ENCODE measurements at places on chromosomes 16 and 17.

GRCh38 chr17:46875849-46876352 lies 24.5 kb downstream of the WNT9B start:
- no peak for DNase-seq

DNA sequence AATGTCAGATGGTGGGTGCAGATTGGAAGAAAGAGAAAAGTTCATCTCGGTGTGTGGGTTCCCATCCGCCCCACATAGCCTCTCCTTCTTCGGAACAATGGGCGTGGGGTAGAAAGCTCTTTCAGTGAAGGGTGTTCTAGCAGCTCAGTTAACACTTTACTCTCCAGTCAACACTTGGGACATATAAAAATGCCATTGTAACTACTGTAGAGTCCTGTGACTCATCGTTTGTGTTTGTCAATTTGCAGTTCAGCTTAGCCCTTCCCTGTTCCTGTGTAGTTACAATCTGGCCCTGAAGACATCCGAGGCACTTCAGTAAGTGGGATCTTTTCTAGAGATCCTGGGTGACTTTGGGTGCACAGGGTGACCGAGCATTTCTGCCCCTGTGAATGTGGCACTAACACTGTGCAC lies 11.5 kb upstream of the CLEC18C start:
- DNase-seq, result peak; percentile 19

GRCh38 chr17:68565661-68566441 lies 35.3 kb downstream of the FAM20A start:
- no peak for DNase-seq

DNA sequence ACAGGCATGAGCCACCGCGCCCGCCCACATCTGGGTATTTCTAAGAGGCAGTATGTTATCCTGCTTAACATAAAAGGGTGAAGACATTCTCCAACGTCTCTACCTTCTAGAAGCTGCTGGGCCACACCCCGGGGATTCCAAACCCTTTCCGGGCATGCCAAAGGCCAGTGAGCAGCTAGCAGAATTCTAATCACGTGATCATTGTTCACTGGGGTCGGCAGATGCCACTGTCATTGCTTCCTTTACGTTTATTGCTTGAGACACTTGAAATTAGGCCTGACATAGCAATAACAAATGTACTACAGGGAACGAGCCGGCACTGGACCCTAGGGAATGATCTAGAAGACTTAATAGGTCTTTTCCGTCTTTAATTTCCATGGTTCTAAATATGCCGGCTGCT lies 141.2 kb upstream of the ZFHX3 start:
- DNase-seq, result no peak

DNA sequence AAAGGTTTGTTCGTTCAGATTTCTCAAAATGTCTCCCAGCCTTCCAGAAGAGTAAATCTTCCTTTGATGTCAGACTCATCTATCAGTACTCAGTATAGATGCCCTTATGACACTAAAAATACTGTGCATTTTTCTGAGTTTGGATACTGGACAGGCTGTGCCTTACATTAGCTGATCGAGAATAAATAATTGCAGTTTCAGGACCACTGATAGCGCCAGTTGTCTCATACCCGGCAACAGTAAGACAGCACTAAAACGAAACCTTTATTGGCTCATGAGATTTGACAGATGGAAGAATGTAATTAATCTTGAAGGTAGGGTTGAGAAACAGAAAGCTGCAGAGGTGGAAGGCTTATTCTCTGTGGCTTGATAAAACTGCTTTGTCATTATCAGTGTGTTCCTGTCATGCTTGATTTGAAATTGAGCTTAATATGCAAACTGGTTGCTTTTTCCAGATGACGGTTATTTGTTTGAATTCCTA lies 1.2 kb downstream of the ATP6V0A1 start:
- peak; percentile 44 for DNase-seq

DNA sequence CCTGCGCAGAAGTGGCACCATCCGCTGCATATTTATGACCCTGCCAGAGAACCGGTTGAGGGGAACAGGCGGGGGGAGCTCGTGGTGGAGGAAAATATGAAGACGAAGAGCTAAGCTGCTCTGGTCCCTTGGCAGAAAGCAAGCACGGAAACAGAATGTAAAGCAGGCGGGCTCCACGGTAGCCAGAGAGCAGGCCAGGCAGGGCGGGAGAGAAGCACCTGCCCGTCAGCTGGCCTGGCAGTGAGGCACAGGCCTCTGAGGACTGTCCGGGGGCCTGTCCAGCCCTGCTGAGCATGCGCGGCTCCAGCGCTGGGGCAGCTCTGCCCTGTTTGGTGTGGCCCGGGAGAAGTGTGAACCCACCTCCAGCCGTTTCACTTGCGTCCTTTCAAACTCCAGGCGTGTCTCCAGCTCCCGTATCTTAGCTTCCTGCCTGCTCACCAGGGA lies 46.7 kb downstream of the PIPOX start:
- no peak for DNase-seq

- no peak for DNase-seq
Measured at GRCh38 chr17:12896180-12896785, 107.0 kb downstream of the ARHGAP44 start.

DNA sequence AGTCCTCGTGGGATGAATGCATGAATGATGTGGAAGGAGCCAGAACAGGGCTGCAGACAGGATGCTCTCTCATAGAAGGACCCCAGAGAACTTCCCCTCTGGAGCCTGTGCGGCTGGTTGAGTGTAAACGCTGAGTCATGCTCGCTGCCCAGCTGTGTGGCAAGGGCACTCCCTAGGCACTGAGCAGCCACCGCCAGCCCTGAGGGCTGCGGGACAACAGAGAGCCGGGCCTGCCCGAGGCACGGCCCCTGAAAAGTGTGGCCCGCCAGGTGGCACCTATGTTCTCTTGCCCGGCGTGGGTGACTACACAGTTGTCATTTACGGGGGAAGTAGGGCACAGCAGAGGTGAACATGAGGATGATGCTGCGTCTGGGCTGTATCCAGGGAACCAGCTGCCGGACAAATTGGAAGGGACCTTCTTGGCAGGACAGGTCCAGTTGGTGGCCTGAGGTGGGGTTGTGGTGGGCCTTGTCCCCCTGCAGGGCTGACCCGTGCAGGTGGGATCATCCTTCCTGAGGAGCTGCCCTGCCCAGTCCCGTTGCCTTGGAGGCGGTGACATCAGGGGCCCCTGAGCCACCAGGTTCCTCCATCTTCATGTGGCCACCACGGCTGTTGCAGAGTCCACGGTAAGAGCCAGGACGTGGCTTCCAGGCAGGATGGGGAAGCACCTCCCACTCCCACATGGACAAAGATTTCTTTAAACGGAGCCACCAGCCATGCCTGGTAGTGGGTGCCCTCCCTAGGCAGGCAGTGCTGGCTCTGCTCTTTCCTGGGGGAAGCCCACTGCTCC lies 94.8 kb upstream of the CBX4 start:
- no peak for DNase-seq

DNA sequence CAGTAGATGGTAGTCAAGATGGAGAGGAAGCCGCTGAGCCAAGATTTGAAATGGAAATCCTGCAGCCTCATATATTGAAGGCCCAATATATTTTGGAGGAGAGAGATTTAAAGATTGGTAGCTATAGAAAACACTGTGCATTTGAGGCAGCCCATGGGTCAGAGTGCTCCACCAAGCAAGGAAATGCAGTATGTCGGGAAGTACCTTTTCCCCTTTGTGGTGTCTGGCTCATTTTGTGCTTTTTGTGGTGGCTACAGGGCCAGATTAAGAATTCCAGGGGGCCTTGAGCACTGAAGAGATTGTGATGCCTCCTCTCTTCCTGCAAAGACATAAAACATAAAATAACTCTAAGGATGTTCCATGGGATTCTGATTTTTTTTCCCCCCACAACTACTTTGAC lies 39.6 kb downstream of the CDRT15 start:
- DNase-seq, result no peak

- peak; percentile 29 for DNase-seq
Measured at GRCh38 chr16:66409156-66409555, 17.9 kb upstream of the BEAN1 start.

GRCh38 chr17:79622776-79623175 lies 11.9 kb upstream of the RBFOX3 start:
- DNase-seq, result no peak

DNA sequence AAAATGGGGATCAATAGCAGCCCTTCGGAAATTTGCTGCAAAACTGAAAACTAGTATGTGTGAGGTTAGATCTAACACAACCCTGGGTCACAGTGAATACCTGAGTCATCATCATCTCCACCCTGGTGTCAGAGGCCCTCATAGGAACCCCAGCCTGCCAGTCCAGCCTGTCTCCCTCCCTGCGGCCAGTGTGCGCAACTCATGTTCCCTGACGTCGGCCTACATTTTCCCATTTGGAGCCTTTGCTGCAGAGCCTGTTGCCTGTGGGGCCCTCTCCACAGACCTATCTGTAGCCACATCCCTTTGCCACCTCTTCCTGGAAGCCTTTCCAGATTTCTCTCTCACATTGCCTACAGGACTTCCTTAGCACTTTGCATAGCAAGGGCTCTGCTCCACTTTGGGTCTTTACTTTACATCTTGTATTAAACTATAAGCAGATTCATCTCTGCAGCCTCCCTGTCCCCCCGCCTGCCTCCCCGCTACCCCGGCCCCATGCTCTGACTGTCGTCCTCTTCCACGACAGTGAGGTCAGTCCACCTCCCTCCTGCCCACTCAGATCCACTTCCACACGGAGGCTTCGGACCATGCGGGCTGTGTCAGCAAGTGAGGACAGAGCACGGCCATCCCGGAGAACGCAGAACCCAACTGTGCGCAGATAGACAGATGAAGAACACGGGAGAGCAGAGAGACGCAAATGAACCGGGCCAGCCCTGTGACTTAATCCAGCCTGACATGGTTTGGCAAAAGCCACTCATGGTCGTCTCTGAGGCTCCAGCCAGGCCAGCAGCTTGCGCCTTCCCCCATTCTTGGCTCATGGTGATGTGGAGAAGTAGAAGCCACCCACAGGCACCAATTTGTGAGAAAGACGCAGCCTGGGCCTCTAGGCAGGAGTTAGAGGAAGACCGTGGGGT lies 31.0 kb downstream of the NGFR start:
- no peak for DNase-seq

DNA sequence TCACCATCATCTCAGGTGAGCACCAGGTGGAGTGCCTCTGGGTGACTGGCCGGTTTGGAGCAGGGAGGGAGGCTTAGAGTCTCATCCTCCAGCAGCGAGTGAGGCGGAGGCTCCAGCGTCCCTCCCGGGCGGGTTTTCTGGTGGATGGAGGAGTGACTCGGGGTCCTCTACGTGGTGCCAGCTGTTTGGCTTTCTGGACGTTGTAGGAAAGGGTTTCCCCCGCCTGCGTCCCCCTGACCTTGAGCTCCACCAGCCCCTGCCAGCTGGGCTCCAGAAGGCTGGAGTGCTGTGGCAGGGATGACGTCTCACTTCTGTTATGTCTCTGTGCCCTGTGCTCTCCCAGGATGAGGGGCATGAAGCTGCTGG lies 522 bp downstream of the DNASE1 start:
- DNase-seq, result no peak

DNA sequence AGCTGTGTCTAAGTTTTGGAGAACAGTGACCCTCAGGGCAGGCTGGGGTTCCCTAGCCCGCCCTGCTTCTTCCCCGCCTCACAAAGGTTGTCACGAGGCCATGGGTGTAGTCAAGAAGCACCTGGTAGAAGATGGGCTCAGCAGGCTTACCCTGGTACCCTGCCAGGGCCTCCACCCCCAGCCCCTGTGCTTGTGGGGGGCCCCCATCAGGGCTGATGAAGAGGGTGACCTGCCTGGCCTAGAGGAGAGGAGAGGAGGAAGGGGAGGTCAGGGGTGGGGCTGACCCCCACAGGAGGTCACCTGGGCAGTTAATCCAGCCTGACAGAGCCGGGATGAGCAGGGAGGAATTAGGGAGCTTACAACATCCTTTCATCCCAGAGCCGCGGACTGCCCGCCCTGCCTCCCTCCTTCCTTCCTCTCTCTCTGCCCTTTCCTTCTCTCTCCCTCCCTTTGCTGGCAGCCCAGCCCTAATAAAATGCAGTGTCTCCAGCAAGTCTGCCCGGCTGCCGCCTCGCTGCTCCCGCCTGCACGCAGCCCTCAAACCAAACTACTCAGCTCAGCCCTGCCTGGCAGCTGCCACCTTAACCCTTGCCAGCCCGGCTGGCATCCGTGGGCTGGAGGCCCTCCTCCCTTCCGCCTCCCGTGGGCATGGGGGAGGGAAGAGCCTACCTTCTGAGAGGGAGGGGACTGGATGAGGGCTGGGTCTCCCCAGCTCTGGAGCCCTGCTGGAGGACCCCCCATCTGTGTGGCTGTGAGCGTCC lies 7.2 kb downstream of the DLX3 start:
- peak; percentile 21 for DNase-seq

Measured in kidney glomerular epithelial cell (primary cell).